NT2/D1 (cell line): ENCODE measurements at places on chromosomes 16 and 17.

- DNase-seq: no peak
Measured at GRCh38 chr16:88768071-88768783, 16.8 kb downstream of the PIEZO1 start.

- DNase-seq: no peak
Measured at GRCh38 chr17:57593739-57594462, 151.2 kb downstream of the CCDC182 start.

- DNase-seq: no peak
Measured at GRCh38 chr17:13534946-13535345, 66.8 kb downstream of the HS3ST3A1 start.

- DNase-seq: no peak
Measured at GRCh38 chr17:7346761-7347614, 5.0 kb upstream of the KCTD11 start.

- no peak for DNase-seq
Measured at GRCh38 chr17:39735882-39736281, 1.9 kb upstream of the GRB7 start.

- no peak for DNase-seq
Measured at GRCh38 chr17:40349895-40350688, 14.4 kb downstream of the GJD3 start.

GRCh38 chr16:31487071-31487719 lies 4.3 kb downstream of the SLC5A2 start:
- no peak for DNase-seq

DNA sequence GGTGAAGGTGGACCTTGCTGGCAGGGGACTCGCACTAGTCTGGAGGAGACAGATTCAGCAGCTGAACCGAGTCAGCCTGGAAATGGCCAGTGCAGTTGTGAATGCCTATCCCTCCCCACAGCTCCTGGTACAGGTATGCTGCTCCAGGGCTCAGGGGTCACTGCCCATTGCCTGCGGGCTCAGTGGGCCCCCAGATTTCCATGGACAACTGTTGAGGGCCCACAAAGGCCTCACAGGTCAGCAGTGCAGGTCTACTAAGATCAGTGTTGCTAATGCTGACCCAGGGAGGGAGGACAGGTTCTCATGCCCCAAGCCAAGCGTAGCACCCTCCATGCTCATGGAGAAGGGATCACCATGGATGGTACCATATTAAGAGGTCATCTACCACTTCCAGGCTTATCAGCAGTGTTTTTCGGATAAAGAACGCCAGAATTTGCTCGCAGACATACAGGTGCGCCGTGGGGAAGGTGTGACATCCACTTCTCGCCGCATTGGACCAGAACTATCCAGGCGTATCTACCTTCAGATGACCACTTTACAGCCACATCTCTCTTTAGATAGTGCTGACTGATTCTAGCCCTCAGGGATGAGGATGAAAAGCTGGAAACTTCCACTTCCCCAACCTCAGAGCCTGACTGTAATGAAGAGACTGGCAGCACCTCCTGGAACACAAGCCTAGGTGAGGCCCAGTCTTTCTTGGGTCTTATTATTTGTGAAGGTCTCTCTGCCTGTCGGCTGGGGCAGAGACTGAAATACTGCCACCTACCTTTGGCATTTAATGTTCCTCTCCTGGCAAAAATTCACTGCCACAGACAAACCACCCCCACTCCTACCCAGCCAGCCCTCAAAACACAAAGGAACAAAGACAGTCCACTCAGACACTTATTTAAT lies 7.6 kb downstream of the EME1 start:
- DNase-seq: no peak

GRCh38 chr17:72665852-72666851 lies 426.3 kb downstream of the SLC39A11 start:
- DNase-seq: no peak

- no peak for DNase-seq
Measured at GRCh38 chr16:57502048-57502775, 15.9 kb upstream of the DOK4 start.

DNA sequence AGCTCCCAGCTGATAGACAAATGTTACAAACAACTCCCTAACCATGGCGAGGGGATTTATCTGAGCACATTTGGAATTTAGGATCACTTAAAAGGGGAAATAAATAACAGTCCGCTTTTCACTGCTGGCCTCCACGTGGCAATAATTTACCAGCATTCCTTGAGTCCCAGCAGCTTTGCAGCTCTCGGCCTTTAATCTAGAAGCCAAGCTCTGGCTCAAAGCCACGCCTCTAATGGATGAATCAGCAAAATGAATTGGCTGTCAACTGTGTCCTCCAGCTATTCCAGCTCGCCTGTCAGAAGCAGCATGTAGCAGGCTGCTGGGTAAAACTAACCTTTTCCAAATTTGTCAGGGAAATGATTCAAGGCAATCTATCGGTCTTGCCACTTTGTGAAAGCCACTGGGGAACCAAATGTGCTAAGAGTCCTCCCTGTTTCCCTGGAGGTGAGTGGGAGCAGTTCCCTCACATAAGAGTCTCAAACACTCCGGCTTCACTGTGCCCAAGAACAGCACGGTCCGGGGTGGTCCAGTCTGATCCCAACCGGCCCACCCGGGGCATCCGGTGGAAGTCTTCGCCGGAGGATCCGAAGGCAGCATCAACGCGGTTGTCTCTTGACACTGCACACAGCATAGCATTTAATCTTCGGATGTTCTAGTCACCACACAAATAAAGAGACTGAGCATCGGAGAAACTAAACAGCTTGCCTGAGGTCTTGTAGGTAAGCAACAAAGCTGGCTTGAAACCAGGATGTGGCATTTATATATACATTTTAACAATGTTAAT lies 143.3 kb downstream of the PARN start:
- no peak for DNase-seq

- DNase-seq: no peak
Measured at GRCh38 chr16:13313351-13313750, 412.0 kb downstream of the SHISA9 start.

DNA sequence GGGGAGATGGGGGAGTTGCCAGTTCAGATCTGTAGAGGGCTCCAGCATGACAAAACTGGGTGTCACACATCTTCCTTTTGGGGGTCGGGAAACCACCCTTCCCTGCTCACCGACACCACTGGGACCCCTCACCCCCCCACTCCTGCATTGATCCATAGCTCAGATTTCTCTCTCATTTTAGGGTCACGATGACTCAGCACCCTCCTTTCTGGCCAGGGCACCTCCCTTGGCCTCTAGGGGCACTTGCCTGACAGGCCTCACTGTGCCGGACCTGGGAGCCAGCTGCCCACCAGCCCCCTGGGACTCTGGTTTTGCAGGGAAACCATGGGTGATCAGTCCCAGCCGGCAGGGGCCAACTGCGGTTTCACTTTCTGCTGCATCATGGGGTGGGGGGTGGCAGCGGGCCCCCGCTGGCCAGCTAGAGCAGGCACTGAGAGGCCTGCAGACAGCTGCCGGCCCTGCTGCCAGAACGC lies 239.4 kb downstream of the MRTFB start:
- DNase-seq: no peak

DNA sequence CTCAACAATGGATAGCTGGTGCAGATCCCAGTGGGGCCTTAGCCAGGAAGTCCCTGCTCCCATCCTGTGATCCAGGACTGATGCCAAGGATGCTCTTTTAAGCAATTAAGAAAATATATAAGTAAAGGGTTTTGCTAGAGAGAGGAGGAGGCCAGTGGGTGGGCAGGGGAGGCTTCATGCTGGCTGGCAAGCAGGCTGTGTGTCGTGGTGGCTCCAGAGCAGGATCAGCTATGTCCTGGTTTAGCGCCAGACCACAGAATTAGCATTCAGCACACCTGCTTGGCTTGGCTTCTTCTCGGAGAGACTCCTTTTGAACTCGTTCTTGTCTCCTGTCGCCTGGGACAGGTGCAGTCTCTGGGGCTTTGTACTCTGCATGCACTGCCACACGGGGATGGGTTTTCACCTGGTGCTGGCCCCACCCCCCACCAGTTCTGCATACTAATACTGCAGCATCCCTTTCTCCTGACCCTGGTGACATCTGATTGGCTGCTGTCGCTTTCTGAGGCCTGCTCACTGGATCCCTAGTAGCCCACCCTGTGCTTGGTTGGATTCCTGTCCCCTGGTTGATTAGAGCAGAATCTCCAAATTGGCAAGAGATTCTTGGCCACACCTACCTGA lies 66.1 kb downstream of the PLD6 start:
- no peak for DNase-seq

DNA sequence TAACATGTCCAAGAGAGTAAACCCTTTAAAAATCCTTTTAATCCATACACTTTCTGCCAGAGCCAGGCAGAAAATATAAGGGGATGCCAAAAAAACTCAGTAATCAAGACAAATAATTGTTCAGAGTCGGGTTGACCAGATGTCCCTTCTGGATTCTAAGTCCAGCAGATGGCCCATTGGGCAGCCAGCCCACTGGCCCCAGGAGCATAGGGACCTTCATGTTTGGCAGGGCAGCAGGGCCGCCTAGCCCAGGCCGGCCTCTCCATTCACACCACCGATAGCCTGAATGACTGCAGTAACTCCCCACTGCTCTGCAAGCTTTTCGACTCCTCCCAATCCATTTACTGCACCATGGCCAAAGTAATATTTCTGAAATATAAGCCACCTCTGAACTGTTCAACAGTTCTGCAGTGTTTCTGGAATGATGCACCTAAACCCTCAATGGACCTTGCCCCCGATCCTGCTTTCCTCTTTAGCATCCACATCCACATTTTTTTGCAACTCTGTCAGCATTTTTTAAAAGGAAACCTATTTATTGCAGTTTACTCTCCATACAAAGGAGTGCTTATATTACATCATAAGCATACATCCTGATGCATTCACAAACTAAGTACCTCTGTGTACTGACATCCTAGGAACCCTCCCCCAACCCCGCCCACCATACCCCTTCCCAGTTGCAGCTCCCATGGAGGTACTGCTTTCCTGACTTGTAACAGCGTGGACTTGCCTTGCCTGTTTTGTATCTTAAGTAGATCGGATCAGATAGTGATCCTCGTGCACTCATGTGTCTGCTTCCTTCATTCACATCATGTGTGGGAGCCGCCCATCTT lies 46.4 kb downstream of the LDHD start:
- DNase-seq: no peak

- DNase-seq: no peak
Measured at GRCh38 chr16:46997844-46998243, 24.4 kb upstream of the DNAJA2 start.

- no peak for DNase-seq
Measured at GRCh38 chr16:3548445-3548844, 28.8 kb downstream of the NLRC3 start.

GRCh38 chr17:42894283-42895184 lies 6.1 kb upstream of the G6PC1 start:
- no peak for DNase-seq

DNA sequence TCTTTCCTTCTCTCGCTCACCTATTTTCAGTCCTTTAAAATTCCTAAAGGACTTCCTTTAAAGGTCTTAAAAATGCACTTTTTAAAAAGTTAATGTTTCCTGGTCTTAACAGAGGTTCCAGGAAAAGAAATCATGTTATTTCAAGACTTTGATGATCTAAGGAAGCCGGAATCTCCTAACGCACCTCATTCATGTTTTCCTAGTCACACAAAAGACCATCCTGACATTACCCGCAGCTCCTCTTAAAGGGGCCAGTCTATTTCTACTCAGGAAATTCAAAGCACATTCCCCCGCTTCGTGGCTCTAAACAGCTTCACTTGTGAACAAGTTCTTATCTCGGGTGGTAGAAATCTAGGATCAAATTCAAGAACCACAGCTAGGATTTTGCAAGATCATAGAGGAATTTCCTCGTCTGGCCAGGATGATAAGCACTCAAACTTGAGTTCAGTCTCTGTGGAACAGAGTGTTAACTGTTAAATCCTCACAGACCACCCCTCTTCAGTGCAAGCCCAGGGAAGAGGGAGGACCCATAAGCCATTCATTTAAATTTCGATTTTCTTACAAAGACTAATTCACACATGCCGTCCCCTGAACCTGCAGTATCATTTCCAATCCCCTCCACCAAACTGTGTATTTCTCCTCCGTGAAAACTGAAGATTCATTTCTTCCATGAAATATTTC lies 137.1 kb upstream of the AXIN2 start:
- peak; percentile 32 for DNase-seq

DNA sequence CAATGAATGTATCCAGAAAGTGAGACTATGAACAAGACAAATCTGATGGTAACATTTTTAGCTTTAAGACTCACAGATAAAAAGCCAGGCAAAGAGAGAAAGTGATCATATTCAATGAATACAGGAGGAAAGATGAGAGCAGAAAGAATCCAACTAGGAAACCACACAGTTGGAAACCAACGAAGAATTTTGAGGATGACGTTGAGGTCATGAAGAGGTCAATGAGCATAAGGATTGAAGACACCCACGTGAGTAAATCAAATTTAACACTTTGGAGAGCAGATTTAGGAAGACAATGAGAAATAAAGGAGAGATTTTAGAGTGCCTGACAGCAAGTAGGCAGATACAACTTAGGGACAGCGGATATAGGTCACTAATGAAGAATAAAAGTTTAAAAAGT lies 948.1 kb downstream of the KCNJ2 start:
- no peak for DNase-seq

- DNase-seq: no peak
Measured at GRCh38 chr16:54351171-54351570, 64.6 kb upstream of the IRX3 start.

DNA sequence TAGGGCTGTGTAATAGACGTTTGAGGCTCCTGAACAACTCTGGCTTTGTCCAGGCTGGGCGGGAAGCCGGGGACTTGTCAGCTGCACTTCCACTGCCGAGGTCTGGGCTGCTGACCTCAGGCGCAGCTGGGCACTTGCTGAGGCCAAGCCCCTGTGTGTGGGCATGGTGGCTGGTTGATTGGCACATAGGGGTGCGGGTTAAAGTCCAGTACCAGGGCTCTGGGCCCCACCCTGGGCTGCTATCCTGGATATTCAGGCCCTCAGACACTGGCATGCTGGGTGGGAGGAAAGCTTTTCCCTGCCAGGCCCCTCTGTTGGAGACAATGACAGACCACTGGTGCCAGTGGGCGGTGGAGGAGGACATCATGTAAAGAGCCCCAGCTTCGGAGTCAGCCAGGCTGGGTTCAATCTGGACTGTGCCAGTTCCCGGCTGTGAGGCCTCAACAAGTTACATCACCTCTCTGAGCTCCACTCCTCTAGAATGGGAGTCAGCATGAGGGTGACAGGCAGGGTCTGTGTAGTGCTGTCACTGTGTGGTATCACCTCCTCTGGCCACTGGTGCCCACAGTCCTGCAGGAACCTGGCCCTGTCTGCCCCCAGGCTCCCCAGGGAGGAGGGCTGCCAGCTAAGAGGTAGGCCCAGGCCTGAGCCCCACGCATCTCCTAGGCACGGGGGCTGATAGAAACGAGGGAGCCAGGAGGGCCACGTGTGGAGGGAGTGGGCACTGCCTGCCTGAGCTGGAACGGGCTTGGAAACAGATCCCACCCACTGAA lies 42.5 kb downstream of the PSME3IP1 start:
- DNase-seq: no peak

DNA sequence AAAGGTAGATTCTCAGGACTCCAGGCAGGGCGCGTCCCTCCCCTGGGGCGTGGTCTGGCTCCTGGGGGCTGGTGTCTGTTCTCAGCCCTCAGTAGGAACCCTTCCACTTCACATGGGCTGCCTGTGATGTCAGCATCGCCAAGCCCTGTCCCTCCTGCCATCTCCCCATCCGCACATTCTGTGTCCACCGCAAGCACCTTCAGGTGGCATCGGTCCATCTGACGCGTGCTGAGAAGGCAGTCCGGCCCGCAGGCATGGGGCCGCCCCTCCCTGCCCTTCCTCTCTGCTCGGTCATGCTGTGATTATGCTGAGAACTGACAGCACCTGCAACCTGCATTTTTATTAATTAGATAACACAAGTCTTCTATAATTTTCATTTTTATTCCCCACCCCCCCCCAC lies 12.7 kb upstream of the DNAH17 start:
- no peak for DNase-seq
